ENCODE measurements at places on chromosomes 1 and 21.

- no peaks in the 10 kb centered on the region for H3K27me3 ChIP-seq
- no peak overlapping the region for H3K4me3 ChIP-seq
- H3K4me1 ChIP-seq, result no peaks in the 10 kb centered on the region
- H3K36me3 ChIP-seq, result no peaks in the 10 kb centered on the region
- DNase-seq, result no peak
- no peak overlapping the region for H3K27ac ChIP-seq
These were observed 95.6 kb downstream of the PTPRC start for GRCh38 chr1:198734323-198735008.

DNA sequence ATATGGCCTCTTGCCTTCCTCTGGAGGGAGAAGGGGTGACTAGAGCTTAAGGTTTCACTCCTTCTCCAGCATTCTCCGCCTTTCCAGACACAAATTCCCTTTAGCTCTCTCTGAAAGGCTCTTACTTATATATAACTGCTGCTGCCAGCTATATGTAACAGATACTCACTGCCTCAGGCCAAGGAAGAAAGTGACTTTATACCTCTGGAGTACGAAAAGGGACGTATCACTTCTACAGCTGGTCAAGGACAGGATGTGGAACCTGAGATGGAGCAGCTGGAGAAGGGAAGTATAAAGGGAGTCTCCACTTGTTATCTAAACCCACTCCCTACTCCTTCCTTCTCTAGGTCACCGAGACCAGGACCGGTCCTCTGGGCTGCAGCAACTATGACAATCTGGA lies 102.4 kb downstream of the BRINP2 start:
- H3K27me3 ChIP-seq, result no peaks in the 10 kb centered on the region
- H3K36me3 ChIP-seq, result no peaks in the 10 kb centered on the region
- no peak overlapping the region for H3K27ac ChIP-seq
- peak; percentile 44 for DNase-seq
- H3K4me3 ChIP-seq, result no peak overlapping the region

- H3K27ac ChIP-seq, result peak overlapping the region; percentile 41
- no peaks in the 10 kb centered on the region for H3K4me1 ChIP-seq
- no peaks in the 10 kb centered on the region for H3K36me3 ChIP-seq
- no peaks in the 10 kb centered on the region for H3K27me3 ChIP-seq
These were observed 10.6 kb upstream of the F3 start for GRCh38 chr1:94552071-94552586.

GRCh38 chr1:110207831-110208230 lies 2.3 kb upstream of the KCNC4 start:
- H3K27ac ChIP-seq, result no peak overlapping the region
- H3K36me3 ChIP-seq, result no peaks in the 10 kb centered on the region
- H3K4me3 ChIP-seq, result no peak overlapping the region
- peaks cover 2% of the 10 kb centered on the region for H3K4me1 ChIP-seq

DNA sequence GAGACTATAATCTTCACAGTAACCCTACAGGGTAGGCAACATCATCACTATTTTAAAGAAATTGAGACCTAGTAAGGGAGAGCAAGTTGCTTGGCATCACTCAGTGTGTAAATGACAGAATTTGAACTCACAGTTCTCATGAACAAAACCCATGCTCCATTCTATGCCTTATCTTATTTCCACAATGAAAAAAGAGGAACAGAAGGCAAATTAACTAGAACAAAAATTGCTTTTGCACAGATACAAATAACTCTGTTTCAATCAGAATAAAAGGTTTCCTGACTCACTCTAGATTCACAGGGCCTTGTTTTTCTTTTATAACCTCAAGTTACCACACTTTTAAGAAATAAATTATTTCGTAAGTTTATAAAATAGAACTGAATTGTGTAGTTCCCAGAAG lies 90.1 kb downstream of the UCHL5 start:
- H3K36me3 ChIP-seq, result no peaks in the 10 kb centered on the region
- no peak overlapping the region for H3K27ac ChIP-seq
- no peak overlapping the region for H3K4me3 ChIP-seq
- no peak for DNase-seq
- H3K27me3 ChIP-seq, result no peaks in the 10 kb centered on the region

GRCh38 chr1:19436716-19437476 lies 48.4 kb downstream of the CAPZB start:
- no peak overlapping the region for H3K4me3 ChIP-seq
- no peaks in the 10 kb centered on the region for H3K27me3 ChIP-seq
- no peaks in the 10 kb centered on the region for H3K36me3 ChIP-seq
- H3K27ac ChIP-seq, result peak overlapping the region; percentile 8

- no peak overlapping the region for H3K27ac ChIP-seq
- DNase-seq, result no peak
- no peak overlapping the region for H3K4me3 ChIP-seq
- H3K27me3 ChIP-seq, result no peaks in the 10 kb centered on the region
- H3K36me3 ChIP-seq, result no peaks in the 10 kb centered on the region
These were observed 719.5 kb upstream of the TMPRSS15 start for GRCh38 chr21:19123053-19123452.

DNA sequence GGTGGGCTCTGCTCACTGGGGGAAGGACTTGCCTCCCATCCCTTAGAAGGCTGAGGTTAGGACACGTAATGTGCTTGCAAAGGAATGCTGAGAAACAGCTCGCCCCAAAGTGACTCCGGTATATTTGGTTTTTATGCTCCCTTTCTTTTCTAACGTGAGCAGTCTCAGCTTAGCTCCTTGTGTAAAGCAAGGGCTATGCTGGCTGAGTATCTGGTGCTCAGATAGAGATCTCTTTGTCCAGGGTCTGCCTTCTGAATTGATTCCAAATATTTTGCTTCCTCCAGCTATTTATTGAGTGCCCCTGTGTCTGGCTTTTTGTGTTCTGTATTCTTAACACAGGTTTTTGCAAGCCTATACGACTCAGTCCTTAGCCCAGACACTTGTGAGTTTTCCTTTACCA lies 94.5 kb upstream of the ARTN start:
- no peak for DNase-seq
- peaks cover 13% of the 10 kb centered on the region for H3K36me3 ChIP-seq
- peaks cover 30% of the 10 kb centered on the region for H3K4me1 ChIP-seq
- H3K27me3 ChIP-seq, result no peaks in the 10 kb centered on the region

GRCh38 chr21:26833460-26833939 lies 11.7 kb downstream of the ADAMTS1 start:
- H3K4me1 ChIP-seq, result no peaks in the 10 kb centered on the region
- no peaks in the 10 kb centered on the region for H3K27me3 ChIP-seq
- DNase-seq, result no peak
- no peak overlapping the region for H3K4me3 ChIP-seq
- H3K27ac ChIP-seq, result no peak overlapping the region
